ENCODE measurements at places on chromosomes 13 and 19.
A peak's percentile ranks its signal among the peaks of the same experiment; 100 is the strongest.

GRCh38 chr13:33258808-33259193 is 26.8 kb downstream of the STARD13 start:
- DNase-seq, result no peak

GRCh38 chr19:38917921-38918491 is 6.0 kb upstream of the CCER2 start:
- DNase-seq, result no peak

- DNase-seq, result no peak
These were observed 5.0 kb downstream of the RNF225 start for GRCh38 chr19:58400316-58400915.

GRCh38 chr19:28024920-28025319 is 1188.0 kb downstream of the UQCRFS1 start:
- DNase-seq, result no peak

- DNase-seq, result peak; percentile 69
These were observed 6.3 kb upstream of the ZNF69 start for GRCh38 chr19:11881151-11881800.

- no peak for DNase-seq
These were observed 36.0 kb downstream of the URI1 start for GRCh38 chr19:29978080-29978479.

- no peak for DNase-seq
These were observed 21.3 kb downstream of the GADD45B start for GRCh38 chr19:2497186-2497585.

GRCh38 chr19:5641171-5641570 is 18.3 kb downstream of the SAFB start:
- no peak for DNase-seq

DNA sequence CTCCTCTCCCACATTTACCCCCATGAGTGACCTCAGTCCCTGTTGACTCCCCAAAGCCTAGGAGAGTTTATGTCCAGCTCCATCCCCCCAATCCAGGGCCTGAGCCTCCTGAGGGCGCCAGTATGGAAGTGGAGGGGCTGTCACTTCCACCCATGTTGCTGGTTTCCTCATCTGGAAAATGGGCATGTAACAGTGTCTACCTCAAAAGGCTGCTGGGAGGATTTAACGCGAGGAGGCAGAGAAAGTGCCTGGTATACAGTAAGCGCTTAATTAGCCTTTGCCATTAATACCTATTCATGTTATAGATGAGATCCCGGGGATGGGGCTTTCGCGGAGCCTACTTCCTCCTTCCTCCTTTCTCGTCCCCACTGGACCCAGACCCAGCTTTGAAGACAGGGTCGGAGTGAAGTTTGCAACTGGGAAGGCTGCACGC is 476 bp downstream of the TYK2 start:
- no peak for DNase-seq

DNA sequence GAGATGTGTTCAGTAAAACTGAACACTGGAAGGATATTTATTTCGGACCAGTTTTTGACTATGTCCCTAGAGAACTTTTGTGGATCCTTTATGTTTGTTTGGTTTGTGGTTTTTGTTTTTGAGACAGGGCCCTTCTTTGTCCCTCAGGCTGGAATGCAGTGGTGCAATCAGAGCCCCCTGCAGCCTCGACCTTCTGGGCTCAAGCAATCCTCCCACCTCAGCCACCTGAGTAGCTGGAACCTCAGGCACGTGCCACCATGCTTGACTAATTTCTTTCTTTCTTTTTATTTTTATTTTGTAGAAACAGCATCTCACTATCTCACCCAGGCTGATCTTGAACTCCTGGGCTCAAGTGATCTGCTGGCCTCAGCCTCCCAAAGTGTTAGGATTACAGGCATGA is 955 bp upstream of the ZNF709 start:
- no peak for DNase-seq

GRCh38 chr19:46626446-46626845 is 1.6 kb upstream of the PTGIR start:
- DNase-seq, result no peak

- DNase-seq, result no peak
These were observed 27.3 kb downstream of the ZNF175 start for GRCh38 chr19:51598159-51598915.

DNA sequence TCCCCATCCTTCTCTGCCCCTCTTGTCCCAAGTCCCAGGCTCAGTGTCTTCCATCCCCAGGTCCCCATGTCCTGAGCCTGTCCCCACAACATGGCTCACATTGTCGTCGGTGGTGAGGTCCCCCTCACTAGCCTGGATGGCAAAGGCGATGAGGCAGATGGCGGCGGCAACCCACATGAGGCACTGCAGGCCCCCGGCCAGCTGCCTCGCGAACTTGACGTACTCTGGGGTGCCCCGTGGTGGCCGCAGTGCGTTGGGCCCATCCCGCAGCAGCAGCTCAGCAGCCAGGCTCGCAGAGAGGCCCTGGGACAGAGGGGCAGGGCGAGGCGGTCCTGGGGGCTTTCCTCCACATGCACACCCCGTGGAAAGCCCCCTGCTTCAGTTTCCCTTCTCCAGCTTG is 1.1 kb downstream of the ATP4A start:
- DNase-seq, result no peak

DNA sequence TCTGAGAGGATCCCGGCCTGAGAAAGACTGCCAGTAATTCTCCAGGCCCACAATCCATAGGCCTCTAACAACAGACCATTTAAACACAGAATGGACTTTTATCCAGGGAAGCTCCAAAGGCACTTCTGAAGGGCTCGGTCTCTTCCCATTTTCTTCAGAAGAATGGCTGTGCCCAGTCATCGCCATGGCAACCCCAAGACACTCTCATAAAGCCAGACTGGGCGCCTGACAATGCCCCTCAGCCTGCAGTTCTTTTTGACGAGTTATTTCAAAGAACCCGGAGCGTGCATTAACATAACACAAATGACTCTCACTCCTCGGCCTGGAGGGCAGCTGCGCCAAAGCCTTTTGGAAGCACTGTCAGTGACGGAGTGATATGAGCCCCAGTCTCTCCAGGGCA is 61.0 kb downstream of the RASA3 start:
- no peak for DNase-seq

DNA sequence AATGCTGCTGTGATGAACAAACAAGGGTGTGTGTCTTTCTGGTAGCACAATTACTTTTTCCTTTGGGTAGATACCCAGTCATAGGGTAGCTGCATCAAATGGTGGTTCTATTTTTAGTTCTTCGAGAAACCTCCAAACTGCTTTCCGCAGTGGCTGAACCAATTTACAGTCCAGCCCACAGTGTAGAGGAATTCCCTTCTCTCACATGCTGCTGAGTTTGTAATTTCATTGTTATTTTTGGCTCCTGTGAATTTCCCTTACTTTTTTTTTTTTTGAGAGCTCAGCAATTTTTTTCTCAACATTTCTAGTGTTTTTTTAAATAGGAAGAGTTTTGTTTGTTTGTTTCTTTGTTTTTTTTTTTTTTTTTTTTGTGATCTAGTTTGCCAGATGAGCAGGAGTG is 37.5 kb upstream of the ADGRE1 start:
- DNase-seq, result no peak

DNA sequence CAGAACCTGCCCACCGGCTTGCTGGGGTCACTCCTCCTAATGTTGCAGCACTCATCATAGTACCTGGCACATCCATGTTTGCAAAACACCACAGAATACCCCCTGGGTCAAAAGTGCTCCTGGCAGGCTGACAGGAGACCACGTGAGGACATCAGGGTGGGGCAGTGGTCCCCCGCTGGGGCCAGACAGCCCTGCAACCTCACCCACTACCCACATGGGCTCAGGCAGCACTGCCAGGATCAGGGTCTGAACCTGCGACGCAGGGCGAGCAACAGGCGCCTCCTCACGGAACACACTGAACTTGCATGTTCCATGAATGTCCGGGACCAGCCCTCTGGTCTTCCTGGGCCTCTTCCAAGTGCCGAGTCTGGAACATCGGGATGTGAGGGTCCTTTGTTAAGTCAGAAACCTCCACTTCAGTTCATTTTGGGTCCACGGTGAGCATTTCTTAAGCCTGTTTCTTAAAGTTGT is 1.4 kb upstream of the SLC7A9 start:
- no peak for DNase-seq

GRCh38 chr13:65913173-65913572 is 1317.0 kb downstream of the PCDH9 start:
- DNase-seq, result no peak

GRCh38 chr13:99406799-99407201 is 94.5 kb upstream of the TM9SF2 start:
- no peak for DNase-seq

GRCh38 chr13:49540552-49540951 is 44.8 kb downstream of the PHF11 start:
- no peak for DNase-seq

DNA sequence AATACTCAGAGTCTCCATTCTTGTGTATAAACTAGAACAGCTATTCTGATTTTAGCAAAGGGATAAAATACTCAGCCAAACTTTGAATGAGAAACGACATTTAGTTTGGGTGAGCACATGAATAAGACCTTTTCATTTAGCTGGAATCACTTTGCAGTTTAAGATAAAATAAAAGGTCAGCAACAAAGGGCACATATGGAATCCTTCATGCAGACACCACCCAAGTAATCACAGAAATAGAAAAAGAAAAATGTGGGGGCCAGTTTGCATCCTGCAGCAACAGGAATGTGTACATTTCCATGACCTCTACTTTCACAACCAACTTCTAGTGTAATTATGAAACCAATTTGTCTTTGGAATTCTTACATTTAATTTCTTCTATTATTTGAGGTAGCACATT is 1637.4 kb downstream of the PCDH9 start:
- no peak for DNase-seq

GRCh38 chr19:56670961-56671612 is 470 bp downstream of the ZNF835 start:
- DNase-seq, result no peak

- no peak for DNase-seq
These were observed 32.6 kb downstream of the TFDP1 start for GRCh38 chr13:113616991-113617749.

DNA sequence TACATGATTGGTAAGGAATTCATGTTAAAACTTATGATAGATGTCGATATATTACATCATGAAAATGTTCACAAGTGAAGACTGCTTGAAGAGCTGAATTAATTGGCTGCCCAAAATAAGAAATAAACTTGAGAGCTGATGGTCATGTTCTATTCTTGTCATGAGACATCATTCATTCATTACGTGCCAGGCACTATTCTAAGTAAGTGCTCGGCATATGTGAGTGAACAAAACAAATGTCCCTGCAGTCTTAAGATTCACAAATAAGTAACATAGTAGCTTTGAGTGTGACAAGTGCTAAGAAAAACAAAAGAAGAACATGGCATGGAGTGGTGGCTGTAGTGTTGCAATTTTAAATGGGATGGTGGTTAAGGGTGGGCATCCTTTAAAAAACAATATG is 329.3 kb downstream of the SUCLA2 start:
- no peak for DNase-seq

GRCh38 chr19:49186108-49186507 is 28.5 kb downstream of the TRPM4 start:
- DNase-seq, result no peak

DNA sequence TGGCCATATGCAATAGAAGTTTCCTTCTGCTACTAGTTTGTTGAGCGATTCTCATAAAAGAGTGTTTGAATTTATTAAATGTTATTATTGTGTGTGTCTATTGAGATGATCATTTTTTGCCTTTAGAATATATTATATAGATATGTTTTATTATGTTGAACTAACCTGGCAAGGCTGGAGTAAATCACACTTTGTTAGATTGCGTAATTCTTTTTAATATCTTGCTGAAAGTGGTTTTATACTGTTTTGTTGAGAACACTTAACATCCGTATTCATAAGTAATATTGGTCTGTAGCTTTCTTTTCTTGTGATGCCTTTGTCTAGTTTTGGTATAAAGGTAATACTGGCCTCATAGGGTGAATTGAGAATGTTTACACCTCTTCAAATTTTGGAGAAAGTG is 574.3 kb upstream of the PCDH20 start:
- DNase-seq, result no peak

- no peak for DNase-seq
These were observed 141 bp downstream of the TRPC4 start for GRCh38 chr13:37869506-37869755.

GRCh38 chr19:35363001-35363590 is 4.8 kb downstream of the FFAR3 start:
- DNase-seq, result no peak

- no peak for DNase-seq
These were observed 107.5 kb downstream of the PCDH17 start for GRCh38 chr13:57739089-57739488.

- peak; percentile 89 for DNase-seq
These were observed at the start of gene VWA8 for GRCh38 chr13:41960637-41961465. Gene VWA8 (minus strand): TSS chr13:41961109. CDS start chr13:41961015, 94 bp downstream.

DNA sequence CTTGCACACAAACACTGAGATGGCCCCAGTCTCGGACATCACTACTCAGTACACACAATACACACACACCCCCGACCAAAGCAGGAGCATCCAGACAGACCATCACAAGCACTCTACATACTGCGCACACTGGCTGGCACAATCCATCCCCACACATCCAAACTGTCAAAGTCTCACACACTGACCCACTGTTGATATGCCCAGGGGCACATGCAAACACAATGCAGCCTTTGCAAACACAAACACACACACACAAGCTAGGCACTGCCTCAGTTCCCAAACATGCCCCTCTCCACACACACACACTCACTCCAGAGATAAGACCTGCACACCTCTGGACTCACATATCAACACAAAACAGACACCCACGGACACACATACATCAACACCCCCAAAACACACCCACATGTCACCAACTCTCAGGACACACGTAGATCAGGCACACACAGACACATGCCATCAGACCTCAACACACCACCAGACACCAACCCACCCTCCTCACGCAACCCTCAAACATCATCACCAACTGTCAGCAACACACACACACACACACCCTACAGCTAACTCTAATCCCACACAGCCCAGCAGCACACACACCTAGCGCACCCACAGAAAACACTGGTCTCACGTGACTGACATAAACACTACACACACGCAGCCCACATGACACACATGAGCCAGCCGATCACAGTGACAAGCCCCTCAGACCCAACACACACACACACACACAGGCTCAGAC is 1.9 kb downstream of the BBC3 start:
- DNase-seq, result peak; percentile 38

DNA sequence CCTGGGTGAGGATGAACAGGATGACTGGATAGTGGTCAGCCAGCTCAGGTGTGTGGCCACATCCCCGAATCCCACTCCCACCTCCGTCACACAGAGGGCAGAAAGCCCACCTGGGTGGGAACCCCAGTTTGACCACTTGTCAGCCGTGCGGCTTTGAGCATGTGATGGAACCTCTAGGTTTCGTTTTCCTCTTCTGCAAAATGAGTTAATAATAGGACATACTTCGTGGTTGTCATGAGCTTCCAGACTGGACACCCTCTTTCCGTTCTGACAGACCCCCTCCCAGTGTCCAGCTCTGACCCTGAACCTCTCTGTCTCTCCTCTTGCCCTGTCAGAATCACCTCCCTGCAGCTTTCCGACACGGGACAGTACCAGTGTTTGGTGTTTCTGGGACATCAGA is 1.8 kb downstream of the AXL start:
- DNase-seq, result no peak

DNA sequence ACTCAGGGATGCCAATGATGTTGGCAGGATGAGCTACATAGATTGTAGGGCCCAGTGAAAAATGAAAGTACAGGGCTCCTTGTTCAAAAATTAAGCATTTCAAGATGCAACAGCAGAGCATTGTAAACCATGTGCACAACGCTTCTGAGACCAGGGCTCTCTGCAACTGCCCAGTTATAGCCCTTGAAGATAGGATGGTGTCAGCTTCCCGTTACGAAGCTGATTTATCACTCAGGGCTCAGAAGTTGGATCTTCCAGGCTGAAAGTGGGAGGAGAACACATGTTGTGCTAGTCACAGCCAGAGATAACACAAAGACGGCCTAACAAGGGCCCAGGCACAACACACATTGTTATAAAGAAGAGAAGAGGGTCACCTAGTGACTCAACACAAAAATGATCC is 466.7 kb downstream of the TUBA3C start:
- no peak for DNase-seq

All from activated CD4-positive, alpha-beta memory T cell treated with anti-CD3 and anti-CD28 coated beads for 36 hours (primary cell).